CD4-positive, alpha-beta T cell (primary cell): ENCODE measurements at places on chromosomes 13 and 19.

- DNase-seq, result no peak
Observed at GRCh38 chr13:112506046-112506445, 81.9 kb downstream of the TUBGCP3 start.

DNA sequence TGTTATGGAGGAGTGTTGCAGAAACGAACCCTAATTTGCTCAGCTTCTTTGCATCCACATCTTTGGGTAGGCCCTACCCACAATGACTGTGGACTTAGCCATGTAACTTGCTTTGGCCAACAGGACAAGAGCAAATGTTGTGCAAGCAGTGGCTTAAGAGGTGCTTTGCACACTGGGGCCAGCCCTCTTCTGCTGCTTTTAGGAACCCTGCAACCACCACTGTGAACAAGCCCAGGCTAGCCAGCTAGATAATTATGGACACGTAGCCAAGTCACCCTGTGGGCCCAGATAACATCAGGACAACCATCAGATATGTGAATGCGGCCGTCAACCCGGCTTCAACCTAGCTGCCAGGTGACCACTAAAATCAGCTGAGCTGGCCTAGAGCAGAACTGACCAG is 17.1 kb downstream of the C19orf47 start:
- no peak for DNase-seq

GRCh38 chr19:47663911-47664771 is 49.1 kb upstream of the EHD2 start:
- no peak for DNase-seq

DNA sequence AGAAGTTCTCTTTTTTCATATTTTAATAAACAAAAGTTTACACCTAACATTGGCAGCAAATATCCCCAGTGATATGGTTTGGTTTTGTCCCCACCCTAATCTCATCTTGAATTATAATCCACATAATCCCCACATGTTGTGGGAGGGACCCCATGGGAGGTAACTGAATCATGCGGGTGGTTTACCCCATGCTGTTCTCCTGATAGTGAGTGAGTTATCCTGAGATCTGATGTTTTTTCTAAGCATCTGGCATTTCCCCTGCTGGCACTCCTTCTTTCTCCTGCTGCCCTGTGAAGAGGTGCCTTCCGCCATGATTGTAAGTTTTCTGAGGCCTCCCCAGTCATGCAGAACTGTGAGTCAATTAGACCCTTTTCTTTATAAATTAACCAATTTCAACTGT is 214.7 kb downstream of the SLITRK1 start:
- DNase-seq, result no peak

GRCh38 chr19:4367781-4368127 is 24.4 kb downstream of the MPND start:
- no peak for DNase-seq

- DNase-seq, result no peak
Observed at GRCh38 chr13:51475727-51476501, 23.1 kb upstream of the INTS6 start.

DNA sequence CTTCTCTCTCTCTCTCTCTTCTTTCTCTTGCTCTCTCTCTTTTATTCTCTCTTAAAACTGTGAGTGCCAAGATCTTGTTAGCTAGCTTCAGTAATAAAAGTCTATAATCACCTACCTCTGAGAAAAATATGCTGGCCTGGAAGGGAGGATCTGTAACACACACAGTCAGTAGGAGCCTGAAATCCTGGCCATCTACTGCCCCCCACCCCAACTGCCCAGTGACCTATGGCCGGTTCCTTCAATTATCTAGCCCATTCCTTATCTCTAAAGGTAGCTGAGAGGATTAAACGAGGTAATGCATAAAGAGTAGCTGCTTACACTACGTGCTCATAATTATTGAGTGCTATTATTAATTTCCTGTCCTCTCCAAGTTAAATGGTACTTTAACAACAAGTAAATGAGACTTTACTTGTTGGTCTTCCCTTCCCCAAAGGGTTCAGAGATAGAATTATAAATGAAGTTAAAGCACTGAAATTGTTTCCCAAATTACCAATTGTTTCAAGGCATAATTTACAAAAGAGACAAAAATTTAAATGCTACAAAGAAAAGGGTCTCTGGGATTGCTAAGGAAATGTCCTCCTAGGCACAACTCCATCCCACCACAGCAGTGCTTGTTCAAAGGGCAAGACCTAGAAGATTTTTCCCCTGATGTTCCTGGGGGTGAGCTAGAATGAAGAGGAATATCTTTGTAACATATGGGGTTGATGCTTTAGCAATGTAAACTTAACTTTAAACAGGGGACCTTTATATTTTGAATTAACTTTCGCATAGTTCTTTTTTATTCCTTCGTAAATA is 1.8 kb downstream of the LCP1 start:
- no peak for DNase-seq

DNA sequence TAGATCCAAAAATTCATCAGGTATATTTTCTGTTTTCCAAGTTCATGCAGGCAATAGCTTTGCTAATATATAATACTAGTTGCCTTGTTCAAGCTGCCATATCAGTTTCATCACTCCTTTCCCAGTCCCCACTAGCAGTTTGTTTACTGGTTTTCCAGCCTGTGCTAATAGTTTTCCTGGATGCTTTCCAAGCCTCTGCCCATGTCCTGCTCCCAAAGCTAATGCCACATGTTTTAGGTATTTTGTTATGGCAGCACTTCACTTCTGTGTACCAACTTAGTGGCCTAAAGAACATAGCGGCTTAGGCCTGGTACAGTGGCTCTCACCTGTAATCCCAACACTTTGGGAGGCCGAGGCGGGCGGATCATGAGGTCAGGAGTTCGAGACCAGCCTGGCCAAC is 28.1 kb upstream of the ZNF527 start:
- DNase-seq, result no peak

DNA sequence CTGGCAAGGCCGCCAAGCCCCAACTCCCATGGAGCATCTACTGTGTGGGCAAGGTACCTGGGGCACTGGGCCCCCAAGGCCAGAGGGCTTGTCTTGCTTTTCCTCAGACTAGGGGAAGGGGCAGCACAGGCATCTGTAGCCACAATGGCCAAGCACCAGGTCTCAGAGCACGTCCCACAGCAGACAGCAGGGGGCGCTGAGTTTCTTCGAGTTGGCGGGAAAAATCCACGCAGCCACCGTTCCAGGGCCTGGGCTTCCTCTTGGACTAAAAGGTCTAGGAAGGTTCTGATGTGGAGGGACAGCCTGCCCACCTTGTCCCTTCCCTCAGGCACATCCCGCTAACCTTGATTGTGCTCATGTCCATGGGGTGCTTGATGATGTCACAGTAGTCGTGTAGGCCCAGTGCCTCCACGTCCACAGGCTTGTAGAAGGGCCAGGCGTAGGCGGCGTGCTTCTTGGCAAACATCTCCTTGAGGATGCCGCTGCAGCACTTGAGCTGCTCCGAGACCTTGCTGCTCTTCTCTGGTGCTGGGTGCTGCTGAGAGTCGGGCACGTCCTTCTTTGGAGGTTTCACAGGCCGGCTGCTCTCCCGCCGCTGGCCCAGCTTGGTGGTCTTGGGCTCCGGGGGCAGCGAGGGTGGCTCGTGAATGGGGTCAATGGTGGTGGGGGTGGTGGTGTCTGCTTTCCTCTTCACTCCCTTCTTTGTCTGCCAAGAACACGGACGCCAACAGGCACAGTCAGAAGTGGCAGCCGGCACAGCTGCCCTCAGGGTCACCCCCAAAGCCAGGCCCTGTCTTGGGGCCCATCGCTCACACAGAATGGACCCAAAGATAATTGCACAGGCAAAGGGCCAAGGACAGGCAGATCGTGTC is 32.0 kb upstream of the EPHX3 start:
- DNase-seq, result peak; percentile 59

DNA sequence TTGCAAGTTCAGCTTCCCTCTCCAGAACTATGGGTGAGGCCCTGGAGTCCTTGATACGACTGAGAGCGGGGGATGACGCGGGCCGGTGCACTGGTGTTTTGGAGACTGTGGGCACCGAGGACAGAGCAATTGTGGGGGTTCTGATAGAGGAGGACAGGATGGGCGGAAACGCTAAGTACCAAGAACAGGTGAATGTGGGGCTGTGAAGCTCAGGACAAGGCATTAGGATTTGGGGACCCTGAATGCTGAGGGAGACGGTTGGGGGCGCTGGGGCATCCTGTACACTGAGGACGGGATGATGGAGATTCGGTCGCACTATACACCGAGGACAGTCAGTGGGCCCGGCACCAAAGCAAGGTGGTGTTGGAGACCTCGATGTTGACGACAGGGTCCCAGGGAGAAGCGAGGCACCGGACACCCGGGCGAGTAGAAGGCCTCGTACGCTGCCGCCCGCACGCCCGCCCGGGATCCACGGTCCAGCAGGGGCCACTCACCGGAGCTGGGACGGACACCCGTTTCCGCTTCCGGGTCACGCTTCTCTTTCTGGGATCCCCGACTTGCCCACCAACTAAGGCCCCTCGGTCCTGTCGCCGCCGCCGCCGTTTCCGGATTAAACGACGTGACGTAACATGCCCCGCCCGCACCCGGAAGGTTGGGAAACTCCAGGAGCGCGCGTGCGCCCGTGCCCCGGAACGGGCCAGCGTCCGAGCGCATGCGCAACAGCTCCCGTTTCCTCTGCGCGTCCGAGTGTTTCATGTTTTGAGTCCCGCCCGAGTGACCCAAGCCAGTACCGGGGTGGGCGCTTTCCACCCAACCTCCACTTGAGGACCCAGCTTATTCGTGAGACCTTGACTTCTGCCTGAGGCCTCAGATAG is at the start of gene CHMP2A:
Gene CHMP2A (minus strand): TSS at position 612 of the 875 bp plus-strand sequence. CDS start 893 bp downstream, outside the sequence.
- peak; percentile 99 for DNase-seq

- no peak for DNase-seq
Observed at GRCh38 chr19:18020212-18021085, 12.5 kb downstream of the ARRDC2 start.

DNA sequence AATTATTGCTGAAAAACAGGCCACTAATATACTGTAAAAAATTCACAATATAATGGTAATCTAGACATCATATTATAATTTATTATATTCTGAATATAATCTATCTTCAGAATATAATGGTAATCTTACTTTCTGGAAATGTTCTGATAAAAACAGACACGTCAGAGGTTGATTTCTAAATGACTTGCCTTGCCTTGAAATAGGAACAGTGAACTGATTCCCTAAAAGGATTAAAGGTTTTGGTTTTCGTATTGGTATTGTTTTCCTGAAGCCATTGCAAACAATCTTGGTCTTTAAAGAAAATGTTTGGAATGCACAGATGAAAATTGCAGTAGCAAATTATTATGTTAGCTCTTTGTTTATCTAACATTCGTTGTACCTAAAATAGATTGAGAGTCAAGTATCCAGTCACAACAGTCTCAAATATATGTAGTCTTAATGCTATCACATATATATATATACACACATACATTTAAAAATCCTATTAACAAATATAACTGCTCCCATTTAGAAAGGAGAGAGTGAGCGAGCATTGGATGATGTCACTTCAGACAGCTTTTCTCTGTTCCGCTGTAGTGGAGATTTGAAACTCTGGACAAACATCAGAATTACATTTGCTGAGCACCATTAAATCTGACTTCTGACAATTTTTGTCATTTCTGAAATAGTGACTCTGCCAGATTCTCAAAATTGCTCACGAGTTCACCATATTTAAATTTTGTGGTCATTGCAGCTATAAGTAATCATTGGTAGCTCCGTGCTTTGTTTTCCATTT is 1.7 kb downstream of the ITM2B start:
- DNase-seq, result peak; percentile 34

DNA sequence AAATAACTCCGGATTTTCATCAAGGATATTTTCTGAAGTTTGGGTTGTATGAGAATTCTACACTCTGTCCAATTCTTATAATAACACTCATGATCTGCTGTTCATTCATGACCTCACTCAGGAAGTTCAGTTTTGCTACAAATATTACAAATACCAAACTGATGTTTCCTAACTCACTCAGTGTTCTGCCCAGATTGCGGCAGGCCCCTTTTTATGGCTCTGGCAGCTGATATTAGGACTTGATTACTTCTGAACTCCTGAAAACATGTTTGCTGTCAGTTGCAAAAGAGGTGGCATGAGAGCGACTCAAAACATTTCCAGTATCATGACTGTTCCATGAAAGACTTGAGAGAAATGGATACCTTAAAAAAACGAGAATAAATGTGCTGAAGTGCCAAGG is 188.0 kb downstream of the RGCC start:
- no peak for DNase-seq

DNA sequence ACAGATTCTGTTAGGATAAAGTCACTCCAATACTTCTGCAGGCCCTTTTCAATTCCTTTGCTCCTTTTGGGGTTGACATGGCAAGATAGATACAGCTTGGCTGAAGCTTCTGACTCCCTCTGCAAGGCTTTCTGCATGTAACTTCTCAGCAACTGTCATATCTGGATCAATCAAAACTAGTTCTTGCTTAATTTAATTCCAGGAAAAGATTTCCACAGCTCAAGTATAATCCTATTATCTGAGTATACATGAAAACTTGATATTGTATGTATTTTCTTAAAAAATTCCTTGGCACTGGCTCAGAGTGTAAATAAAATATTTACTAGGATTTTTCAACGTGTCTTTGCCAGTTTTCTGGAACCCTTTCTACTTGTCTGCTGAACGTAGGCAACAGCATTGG is 109.6 kb downstream of the STARD13 start:
- no peak for DNase-seq

DNA sequence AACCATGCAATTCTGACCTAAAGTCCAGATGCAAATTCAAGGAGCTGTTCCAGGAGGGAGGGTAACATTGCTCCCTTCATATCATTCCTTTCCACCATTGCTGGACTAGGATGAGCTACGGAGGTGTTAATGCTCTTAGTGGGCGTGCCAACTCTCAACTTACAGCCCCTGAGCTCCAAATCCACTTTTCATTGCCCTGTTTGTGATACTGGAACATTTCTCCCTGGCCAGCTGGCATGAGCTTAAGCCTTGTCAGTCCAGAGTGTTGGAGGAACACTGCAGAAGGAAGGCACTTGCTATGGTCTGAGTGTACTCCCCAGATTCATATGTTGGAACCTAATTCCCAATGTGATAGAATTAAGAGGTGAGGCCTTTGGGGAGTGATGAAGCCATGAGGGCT is 70.4 kb upstream of the FARP1 start:
- no peak for DNase-seq

DNA sequence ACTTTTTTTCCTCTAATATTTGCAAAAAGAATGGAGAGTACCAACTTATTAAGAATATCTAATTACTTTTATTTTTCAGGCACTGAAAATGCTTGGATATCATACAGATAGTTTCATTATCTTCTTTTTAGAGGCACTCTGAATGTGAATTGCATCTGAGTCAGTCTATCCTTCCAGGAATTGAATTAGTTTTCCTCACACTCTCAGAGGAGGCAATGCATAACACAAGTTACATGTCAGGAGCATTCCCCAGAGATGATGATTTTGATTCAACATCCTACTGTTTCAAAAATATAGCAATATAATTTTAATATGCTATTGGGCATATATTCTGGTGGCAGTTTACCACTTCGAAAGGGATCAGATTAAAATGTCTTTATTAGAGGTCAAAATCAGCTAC is 1315.4 kb downstream of the PCDH9 start:
- no peak for DNase-seq

GRCh38 chr19:29489172-29489951 is 36.4 kb upstream of the VSTM2B start:
- DNase-seq, result no peak

GRCh38 chr19:49488863-49489537 is 1.6 kb downstream of the RPL13A start:
- no peak for DNase-seq
